ENCODE measurements at places on chromosomes 5 and 9. TPM values are rescaled to one million over a fixed set of nuclear protein-coding genes. Genes with fewer than 3 reads are reported as not detected.

- no peaks in the 10 kb centered on the region for H3K27me3 ChIP-seq
- no peak overlapping the region for H3K27ac ChIP-seq
- no peaks in the 10 kb centered on the region for H3K4me1 ChIP-seq
- no peak for DNase-seq
- no peak overlapping the region for H3K4me3 ChIP-seq
Measured at GRCh38 chr9:78109075-78109474, 77.5 kb upstream of the GNAQ start.

DNA sequence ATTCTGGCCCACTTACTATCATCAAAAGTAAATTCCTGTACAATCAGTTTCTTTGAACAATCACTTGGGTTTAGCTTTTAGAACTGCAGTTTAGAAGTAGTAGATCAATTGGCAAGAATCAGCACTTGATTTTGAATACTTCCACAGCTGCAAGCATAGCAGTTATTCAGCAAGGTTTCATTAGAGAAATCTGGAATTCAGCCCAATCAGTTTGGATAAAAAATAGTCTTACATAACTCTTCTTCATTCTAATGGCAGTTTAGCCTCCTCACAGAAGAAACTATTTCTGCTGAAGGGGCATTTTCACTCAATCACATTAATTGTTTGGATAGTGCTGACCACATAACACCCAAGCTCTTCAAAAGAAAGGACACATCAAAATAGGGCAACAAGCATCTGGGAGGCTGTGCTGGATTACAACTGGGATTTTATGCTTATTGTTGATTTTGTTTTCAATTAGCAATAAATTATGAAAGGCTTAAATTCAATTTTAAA, 336.2 kb upstream of the PDE4D start:
- no peaks in the 10 kb centered on the region for H3K27me3 ChIP-seq
- H3K36me3 ChIP-seq, result no peaks in the 10 kb centered on the region
- no peaks in the 10 kb centered on the region for H3K4me1 ChIP-seq
- DNase-seq, result no peak

DNA sequence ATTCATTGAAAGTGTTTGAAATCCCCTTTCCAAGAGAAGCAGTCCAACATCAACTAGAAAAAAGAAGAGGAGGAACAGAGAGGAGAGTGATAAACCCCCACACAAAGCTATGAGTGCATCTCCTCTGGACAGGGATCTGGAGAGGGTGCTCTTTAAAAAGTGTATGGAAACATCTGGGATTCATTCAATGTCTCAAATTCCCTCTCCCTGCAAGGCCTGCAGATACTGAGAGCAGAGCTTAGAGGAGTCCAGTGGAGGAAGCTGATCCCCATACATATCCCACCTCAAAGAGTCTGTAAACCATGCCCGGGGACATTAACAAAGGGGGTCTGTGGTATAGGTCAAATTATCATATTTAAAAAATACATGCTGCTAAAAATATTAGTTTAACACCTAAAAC, 2.2 kb downstream of the SPOCK1 start:
- H3K27me3 ChIP-seq, result peaks cover 34% of the 10 kb centered on the region
- H3K4me3 ChIP-seq, result no peak overlapping the region
- no peak overlapping the region for H3K27ac ChIP-seq
- H3K4me1 ChIP-seq, result peaks cover 14% of the 10 kb centered on the region
- DNase-seq, result no peak

- peak overlapping the region; percentile 30 for H3K27ac ChIP-seq
- no peak for DNase-seq
- no peak overlapping the region for H3K4me3 ChIP-seq
Measured at GRCh38 chr9:131661568-131662288, 78.1 kb downstream of the RAPGEF1 start.

GRCh38 chr5:125607018-125607417, 816.2 kb upstream of the GRAMD2B start:
- no peaks in the 10 kb centered on the region for H3K4me1 ChIP-seq
- H3K4me3 ChIP-seq, result no peak overlapping the region
- no peaks in the 10 kb centered on the region for H3K27me3 ChIP-seq
- no peak overlapping the region for H3K27ac ChIP-seq

DNA sequence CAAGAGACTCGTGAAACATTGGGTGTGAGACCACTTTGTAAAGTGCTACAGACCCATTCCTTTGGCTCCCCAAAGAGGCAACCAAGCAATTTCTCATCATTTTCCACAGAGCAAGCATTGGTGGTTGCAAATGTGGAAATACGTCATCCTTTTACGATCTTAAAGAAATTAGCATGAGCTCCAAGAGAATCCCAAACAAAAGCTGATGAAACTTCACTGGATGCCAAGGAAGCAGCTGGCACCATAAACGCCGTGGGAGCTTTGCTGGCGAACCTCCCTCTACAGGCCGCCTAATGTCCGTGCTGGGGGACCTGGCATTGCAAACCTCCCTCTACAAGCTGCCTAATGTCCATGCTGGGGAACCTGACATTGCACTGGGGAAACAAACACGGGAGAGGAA, 432.4 kb downstream of the ACTL7B start:
- no peak for DNase-seq
- no peak overlapping the region for H3K27ac ChIP-seq
- no peaks in the 10 kb centered on the region for H3K4me1 ChIP-seq
- no peaks in the 10 kb centered on the region for H3K36me3 ChIP-seq

The TXNDC8 gene
- total RNA-seq, result not detected

Data from progenitor cell of endocrine pancreas (in vitro differentiated cells).